ENCODE measurements at places on chromosomes 12 and 14.

GRCh38 chr12:60935981-60936761, 1324.0 kb upstream of the USP15 start:
- peak; percentile 29 for DNase-seq

GRCh38 chr14:101553931-101554330, 7.4 kb upstream of the DIO3 start:
- DNase-seq: no peak

GRCh38 chr14:92694807-92695206, 53.6 kb downstream of the LGMN start:
- DNase-seq: no peak

- DNase-seq: no peak
Measured at GRCh38 chr14:103819503-103820307, 27.7 kb downstream of the PPP1R13B start.

DNA sequence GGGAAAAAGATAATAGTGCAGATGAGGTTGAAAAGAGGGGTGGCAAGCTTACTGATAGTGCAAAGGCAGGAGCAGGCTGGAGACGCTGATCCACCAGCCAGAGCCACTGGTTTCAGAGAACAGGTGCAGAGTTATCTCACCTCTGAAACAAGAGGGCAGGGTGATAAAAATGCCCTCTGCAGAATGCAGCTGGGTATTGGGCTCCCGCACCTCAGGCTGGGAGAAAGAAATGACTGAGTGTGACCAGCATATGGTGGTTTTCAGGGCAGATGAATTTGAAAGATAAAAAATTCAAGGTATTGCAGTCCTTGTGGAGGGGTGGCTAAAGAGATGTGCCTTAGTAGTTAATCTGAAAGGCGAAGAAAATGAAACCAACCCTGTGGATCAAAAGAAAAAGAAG, 2.9 kb upstream of the TMEM30B start:
- no peak for DNase-seq

DNA sequence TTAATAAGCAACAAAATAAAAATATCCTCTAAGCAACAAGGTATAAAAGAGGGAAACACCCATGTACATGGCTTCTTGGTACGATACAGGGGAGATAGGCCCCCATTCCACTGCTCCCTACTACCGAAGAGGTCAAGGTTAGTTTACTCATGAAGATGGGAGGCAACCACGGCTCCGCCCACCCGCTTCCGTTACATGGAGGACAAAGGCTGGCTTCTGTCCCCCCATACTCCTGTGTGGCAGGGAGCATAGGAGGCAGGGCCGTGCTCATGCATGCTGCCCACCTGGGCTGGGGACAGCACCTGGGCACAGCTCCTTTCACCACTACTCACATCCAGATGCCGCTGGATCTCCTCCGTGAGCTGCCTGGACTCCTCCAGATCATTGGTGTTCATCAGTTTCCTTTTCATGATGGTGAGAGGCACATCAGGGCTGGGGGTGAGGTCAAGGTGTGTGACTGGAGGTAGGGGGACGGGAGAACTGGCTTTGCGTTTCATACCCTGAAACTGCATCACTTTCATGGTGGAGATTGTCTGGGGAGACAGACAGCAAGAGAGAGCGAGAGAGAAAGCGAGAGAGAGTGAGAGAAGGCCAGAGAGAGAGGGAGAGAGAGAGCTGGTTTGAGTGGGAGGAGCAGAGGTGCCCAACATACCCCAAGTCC, 39.0 kb downstream of the LGMN start:
- no peak for DNase-seq

GRCh38 chr14:91152499-91152898, 38.6 kb downstream of the DGLUCY start:
- no peak for DNase-seq

GRCh38 chr12:45458854-45459807, 243.2 kb downstream of the ANO6 start:
- DNase-seq: no peak

GRCh38 chr12:69389831-69390230, 30.3 kb downstream of the YEATS4 start:
- DNase-seq: no peak

DNA sequence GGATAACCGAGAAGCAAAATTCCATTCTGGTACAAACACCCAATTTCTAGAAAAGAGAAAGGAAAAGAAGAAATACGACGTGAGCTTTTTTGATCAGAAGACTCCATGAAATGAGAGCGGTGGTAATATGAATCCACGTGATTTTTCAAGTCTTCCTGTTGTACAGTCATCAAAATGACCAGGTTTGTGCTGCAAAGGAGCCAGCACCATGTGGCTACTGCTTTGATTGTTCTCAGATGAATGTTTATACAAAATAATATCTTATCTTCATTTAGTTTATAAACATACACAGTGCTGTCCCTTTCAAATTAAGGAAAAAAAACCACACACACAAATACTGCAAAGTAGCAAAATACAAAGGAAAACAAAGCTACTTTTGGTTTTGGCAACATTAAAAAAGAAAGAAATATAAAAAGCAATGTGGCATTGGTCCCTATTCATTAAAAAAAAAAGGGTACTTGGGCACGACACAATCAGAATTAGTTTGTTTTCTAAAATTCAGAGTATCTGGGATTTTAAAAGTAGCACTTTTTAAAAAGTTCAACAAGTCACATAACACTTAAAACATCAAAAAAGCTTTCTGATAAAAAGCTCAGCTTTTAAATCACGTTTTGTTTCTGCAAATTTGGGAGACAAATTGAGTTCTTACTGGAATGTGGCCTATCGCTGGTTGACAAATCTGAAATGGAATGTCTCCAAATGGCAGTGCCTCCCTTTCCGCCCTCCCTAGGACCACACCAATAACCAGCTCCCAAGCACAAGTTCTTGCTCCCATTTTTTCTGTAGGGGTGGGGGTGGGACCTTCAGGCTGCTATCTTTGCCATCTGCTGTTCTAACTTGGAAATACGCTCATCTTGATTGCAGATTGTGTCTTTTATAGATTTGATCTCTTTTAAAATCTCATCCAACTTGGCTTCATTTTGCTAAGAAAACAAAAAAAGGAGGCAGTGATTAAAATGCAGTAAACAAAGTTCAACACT, 13.2 kb upstream of the SELPLG start:
- DNase-seq: no peak

DNA sequence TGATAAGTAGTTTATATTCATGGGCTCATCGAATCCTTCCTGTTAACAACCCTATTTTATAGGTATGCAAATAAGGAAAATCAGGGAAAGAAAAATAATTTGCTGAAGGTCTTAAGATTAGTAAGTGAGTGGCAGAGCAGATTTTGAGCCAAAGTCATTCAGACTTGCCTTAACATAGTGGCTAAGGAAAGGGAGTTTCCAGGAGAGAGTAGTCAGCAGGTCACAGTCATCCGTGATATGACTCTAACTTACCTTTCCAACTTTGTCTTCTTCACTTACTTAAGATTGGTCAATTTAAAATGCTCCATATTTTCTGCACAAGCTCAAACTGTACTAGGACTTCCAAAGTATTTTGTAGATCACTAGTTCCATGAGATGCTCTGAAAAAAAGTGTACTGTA, 46.6 kb downstream of the AKAP6 start:
- DNase-seq: no peak

GRCh38 chr14:37320106-37320505, 122.4 kb downstream of the MIPOL1 start:
- DNase-seq: no peak

GRCh38 chr12:12505544-12506495, 56.8 kb downstream of the DUSP16 start:
- peak; percentile 69 for DNase-seq

DNA sequence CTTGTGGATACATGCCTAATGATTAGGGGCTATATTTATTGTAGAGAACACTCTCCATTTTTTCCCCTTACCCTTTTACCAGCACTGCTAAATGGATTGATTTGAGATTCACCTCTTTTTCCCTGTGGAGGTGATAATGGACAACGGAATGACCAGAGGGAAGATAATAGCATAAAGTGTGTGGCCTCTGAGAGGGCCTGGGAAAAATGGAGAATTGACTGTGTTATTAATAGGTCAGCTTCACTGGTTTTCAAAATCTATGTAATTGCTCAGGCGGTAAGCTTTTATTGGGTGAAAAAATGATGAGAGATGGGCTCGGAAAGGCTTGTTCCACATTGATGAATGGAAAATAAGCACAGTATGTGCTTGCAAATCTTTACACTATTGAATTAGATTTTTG, 15.8 kb downstream of the FLRT2 start:
- no peak for DNase-seq

DNA sequence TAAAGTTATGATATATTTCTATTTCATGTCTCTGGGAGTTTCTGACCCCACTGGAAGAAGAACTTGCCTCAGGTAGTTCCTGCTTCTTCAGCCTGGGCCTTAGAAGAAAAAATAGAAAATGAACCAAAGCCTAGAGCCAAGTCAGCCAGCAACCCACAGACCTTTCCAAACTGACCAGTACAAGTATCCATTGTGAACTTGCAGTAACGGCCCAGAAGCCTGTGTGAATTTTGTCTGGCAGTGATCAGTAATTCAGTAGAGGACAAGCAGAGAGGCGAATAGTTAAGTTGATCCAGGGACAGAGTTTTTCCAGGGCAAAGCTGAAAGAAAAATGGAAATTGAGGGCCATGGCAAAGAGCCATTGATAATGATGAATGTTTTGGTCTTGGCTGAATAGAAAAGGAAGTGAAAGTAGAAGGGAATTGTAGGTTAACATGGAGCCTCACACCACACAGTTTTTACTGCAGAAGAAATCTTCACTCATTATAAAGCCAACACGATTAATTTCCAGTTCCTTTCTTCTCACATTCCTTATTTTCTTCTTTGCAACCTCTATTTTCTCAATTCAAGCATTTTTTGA, 311.8 kb downstream of the BTG1 start:
- DNase-seq: no peak

GRCh38 chr12:14928931-14929330, 9.4 kb downstream of the ERP27 start:
- no peak for DNase-seq

GRCh38 chr14:100037353-100037752, 27.9 kb upstream of the EVL start:
- DNase-seq: no peak

- DNase-seq: no peak
Measured at GRCh38 chr12:119182701-119183493, 4.2 kb downstream of the HSPB8 start.

GRCh38 chr12:103499571-103499970, 3.8 kb upstream of the C12orf42 start:
- DNase-seq: peak; percentile 78

DNA sequence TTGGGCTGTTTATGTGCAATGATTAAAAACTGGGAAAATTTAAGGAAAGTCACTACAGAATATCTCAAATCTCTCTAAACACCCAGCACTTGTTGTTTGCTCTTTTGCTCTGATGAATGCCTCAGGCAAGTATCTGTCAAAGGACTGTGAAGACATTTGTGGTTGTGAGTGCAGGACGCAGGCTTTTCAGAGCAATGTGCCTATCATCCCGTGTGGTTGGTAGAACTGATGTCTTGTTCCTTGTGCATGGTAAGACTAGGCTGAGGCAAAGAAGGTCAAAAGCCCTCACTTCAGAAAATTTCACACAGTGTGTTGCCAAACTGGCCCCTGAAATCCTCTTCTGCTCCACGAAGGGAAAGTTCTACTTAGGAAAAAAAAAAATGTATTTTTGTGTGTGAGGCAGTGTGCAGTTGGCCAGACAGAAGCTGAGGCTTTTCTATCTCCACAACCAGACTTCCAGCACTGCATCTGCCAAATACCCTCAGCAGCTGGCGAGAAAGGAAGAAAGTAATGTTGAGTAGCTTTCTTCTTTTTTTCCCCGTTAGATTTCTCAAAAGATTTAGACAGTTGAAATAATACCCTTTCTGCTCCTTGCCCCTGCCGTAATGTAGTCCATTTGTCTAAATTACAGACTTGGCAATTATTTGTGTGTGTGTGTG, 1103.1 kb downstream of the VRK1 start:
- no peak for DNase-seq

GRCh38 chr12:21906919-21907493, 34.2 kb downstream of the ABCC9 start:
- peak; percentile 16 for DNase-seq

DNA sequence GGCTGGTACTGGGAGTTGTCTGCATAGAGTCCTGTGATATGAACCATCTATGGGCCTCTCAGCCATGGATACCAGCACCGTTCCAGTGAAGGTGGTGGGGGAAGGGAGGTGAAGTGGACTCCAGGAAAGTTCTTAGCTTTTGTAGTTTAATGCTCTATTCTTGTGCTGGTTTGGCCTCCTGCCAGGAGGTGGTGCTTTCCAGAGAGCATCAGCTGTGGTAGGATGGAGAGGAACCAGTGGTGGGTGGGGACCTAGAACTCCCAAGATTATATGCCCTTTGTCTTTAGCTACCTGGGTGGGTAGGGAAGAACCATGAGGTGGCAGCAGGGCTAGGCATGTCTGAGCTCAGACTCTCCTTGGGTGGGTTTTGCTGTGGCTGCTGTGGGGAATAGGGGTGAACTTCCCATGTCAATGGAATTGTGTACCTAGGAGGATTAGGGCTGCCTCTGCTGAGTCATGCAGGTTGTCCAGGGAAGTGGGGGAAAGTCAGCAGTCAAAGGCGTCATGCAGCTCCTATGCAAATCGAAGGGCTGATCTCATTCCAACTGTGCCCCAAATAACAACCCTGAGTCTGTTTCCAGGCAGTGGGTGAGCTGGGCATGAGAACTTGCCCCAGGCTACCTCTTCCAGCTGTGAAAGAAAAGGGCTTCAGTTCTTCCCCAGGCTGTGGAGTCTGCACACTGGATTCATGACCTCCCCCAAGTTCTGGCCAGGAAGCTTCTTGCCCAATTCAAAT, 14.2 kb downstream of the GZMH start:
- DNase-seq: no peak

DNA sequence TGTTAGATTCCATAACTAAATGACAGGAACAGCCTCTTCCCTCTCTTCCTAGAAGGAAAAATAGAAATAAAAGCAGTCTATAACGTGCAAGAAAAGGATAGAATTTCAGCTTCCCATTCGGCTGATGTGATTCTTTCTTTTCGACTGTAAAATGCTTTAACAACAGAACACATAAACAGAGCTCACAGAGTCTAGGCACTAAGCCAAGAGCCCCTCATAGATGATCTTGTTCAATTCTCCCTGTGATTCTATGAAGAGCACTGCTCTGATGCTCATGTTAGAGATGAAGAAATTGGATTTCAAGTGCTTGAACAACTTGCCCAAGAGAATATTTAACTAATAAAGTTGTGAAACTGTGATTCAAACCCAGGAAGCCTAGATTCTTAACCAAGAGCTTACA, 232.7 kb downstream of the RPAP3 start:
- no peak for DNase-seq

DNA sequence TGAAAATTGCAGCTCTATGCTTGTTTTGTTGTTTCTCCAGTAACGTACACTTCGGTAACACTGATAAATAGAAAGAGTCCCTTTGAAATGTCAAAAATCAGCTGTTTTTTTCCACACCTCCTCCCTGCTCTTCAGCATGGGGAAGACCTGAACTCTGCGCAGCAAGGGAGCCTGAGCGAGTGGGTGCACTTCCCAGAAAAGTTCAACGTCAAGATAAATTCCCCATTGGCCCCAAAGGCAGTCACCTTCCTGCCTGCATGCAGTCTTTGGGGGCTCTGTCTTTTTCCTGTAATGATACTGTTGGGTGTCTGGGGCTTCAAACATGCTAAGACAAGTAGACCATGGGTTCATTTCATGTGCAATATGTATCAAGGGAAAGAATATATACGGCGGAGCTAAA, 8.8 kb upstream of the FOXG1 start:
- no peak for DNase-seq
